ENCODE measurements at places on chromosomes 7 and 10.

GRCh38 chr10:93752761-93753160 lies 5.0 kb upstream of the LGI1 start:
- DNase-seq, result no peak

DNA sequence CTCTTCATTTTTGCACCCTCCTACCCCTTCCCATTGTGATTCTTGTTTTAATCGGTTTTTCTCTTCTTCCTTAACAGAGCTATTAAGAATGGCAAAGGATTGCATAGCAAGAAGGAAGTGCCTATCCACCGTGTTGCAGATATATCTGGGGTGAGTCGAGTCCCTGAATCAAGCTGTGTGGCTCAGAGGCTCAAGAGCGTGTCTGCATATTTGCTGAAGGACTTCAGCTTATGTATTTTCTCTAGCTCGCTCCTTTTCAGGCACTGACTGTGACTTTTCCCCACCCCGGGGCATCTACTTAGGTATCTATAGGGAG lies 126.6 kb downstream of the LRRC4 start:
- no peak for DNase-seq

DNA sequence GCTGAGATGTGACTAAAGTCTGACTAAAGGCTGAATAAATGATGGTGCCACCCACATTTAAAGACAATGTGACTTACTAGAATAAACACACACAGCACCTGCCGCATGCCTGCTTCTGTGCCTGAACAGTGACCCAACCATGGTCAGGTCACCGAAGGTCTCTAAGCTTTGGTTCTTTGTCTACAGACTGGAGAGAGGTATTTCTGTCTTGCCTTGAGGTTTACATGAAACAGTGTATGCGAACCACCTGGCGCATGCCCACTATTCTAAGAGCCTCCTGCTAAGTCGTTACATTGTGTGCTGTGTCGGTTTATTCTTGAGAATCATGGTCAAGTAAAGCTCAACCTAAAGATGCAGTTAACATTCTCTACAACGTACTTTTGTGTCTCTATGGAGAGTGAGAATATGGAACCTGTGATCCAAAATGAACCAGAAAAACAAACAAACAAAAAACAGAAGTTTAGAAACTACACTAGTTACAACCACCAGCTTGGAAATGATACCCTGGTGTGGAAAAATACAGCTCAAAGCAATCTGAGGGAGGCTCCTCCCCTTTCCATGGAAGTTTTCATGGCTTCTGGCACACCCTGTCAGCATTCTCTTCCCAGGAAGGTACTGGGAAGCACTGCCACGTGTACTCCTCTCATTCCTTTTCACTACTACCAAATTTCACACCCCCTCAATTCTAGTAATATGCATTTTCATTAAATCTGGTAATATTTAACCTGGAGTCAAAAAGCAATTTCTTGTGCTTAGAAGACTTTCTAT lies 40.0 kb downstream of the VOPP1 start:
- DNase-seq, result no peak

DNA sequence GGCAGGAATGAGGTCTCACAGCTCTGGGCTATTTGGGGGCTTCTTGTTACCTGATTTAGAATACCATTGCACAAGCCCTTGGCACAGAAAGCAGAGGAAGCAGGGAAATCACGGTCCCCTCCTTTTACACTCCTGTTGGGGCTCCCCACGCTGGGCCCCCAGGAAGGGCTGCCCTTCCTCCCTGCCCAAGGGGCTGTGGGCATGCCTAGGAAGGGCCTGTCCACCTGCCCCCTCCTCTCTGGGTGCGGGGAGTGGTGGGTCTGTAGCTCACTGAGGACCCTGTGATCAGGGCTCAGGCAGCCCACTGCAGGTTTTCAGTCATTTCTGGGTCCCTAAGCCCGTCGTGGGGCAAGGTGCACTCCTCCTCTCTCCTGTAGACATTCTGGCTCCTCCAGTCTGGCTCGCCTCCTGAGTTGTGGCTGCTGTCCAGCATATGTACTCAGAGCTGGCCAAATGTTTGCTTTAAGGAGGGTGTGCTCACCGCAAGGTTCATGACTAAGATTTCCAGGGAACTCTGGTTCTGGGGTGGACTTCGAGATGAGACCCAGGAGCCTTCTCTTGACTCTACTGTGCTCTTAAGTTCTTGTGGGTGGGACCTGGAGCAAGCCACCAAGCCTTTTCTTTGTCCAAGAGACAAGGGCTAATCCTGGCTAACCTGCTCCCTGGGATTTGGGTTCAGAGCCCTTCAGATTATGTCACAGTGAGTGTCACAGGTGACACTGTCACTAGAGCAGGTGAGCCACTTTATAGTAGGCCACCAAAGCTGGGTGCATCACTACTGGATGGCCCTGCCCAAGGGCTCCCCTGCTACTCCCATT lies 56.0 kb downstream of the TACR2 start:
- no peak for DNase-seq

GRCh38 chr7:22833957-22834356 lies 11.3 kb upstream of the TOMM7 start:
- no peak for DNase-seq

DNA sequence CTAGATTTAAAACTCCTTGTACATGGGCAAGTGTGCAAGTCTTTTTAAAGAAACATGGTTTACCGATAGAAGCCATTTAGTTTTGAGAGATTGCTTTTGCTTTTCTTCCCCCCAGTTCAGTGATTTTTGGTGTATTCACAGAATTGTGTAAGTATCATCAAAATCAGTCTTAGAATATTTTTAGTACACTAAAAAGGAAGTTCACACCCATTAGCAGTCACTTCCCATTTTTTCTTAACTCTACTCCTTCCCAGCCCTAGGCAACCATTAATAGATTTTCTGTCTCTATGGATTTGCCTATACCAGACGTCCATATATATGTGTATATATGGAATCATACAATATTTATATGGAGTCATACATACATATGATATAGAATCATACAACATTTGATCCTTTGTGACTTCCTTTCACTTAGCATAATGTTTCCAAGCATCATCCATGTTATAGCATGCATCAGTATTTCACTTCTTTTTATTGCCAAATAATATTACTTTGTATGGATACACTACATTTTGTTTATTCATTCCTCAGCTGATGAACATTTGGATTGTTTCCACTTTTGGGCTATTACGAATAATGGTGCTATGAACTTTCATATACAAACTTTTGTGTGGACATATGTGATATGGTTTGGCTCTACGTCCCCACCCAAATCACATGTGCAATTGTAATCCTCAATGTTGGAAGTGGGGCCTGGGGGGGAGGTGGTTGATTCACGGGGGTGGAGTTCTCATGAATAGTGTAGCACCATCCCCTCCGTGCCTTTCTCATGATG lies 16.5 kb upstream of the ARL4A start:
- DNase-seq, result no peak

GRCh38 chr10:131009791-131010190 lies 301.7 kb downstream of the TCERG1L start:
- no peak for DNase-seq

- no peak for DNase-seq
These were observed 391.7 kb downstream of the KCNMA1 start for GRCh38 chr10:77245953-77246352.

DNA sequence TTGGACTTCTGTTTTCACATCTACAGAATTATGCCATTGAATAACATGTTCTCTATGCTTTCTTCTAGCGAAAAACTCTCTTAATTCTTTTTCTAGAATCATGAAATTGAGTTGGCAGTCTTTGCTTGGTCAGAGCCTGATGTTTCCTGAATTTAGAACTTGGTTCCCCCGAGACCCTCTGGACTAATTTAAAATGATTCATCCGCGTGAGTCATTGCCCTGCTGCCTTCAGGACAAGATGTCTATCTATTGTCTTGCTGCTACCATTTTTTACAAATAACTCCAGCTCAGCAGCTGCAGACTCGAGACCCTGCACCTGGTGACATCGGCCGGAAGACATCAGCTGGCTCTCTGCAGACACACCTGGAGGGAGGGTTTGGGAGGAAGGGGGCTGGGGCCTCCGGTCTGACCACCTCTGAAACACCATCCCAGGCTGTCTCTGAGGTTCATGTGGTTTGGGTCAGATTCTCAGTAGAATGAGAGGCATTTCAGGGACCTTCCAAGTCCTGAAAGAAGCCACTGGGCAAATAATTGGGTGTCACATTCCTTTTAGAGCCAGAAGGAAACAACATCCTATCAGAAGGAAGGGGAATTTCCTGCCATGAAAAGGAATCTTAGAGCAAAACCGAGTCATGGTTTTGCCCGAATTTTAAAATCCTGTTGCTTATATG lies 20.9 kb upstream of the KLF6 start:
- no peak for DNase-seq

DNA sequence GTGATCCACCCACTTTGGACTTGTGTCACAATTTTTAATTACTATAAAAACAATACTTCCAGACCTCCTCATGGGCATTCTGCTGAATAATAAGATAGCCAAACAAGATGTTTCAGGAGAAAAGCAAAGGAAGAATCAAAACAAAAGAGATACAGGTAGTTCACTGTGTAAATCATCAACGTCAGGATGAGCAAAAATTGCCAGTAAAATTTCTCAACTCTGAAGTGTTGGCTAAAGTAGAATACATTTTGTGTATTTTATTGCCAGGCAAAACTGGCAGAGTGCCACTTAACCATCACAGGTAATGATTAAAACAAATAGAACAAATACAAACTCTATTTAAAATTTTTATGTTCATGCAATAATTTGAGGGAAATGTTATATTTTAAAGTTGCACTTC lies 24.8 kb downstream of the ABCB4 start:
- no peak for DNase-seq

- peak; percentile 86 for DNase-seq
These were observed 687 bp upstream of the KMT2E start for GRCh38 chr7:105013221-105013815.

DNA sequence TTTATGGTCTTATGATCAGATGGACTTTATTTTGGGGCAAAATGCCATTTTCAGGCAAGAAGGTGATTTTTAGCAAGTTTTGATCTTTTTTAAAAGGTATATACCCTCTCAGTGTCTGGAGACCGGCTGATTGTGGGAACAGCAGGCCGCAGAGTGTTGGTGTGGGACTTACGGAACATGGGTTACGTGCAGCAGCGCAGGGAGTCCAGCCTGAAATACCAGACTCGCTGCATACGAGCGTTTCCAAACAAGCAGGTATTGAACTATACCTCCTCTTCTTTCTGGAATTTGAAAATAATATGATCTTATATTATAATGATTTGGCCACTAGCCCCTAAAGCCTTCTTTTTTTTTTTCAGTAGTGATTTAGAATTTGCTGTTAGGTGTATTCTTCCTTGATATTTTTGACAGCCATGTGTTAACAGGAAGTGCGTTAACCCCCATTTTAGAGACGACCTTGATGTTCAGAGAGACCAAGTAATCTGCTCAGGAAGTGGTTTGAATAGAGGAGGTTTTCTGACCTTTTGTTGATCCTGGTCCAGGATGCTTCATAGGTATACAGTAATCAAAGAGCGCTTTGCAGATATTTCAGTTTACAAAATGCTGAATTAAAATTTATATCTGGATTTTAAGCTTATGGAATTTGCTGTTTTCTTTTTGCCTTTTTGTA lies 6.2 kb downstream of the BUB3 start:
- no peak for DNase-seq

- DNase-seq, result no peak
These were observed 608.0 kb upstream of the GALNT17 start for GRCh38 chr7:70523989-70524351.

- DNase-seq, result no peak
These were observed 42.5 kb upstream of the LRGUK start for GRCh38 chr7:134084488-134085144.

GRCh38 chr10:70558871-70559810 lies 43.4 kb downstream of the PRF1 start:
- DNase-seq, result peak; percentile 59

GRCh38 chr7:29806208-29806994 lies at the start of gene WIPF3:
TSS of gene WIPF3 (plus strand) at chr7:29806508. CDS start at chr7:29834725, 28,217 bp downstream.
- no peak for DNase-seq

DNA sequence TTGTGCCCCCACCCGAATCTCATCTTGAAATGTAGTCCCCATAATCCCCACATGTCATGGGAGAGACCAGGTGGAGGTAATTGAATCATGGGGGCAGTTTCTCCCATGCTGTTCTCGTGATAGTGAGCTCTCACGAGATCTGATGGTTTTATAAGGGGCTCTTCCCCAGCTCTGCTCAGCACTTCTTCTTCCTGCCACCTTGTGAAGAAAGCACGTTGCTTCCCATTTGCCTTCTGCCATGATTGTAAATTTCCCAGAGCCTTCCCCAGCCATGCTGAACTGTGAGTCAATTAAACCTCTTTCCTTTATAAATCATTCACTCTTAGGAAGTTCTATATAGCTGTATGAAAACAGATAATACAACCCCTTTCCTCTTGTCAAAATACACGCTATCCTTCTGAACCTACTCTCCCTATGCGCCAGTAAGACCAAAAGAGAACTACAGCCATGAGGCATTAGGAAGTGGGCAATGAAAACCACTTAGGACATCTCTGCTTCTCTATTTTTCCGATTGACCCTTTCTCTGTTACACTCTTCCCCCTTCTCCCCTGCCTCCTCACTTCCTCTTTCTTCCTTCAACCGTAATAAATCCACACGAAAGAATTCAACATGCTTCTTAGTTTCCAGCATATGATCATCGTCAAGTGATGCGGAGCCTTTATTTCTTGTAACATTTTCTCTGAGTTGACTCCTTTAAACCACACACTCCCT lies 101.2 kb upstream of the WDR11 start:
- DNase-seq, result no peak

- no peak for DNase-seq
These were observed 109.9 kb upstream of the JAZF1 start for GRCh38 chr7:28290496-28290895.

DNA sequence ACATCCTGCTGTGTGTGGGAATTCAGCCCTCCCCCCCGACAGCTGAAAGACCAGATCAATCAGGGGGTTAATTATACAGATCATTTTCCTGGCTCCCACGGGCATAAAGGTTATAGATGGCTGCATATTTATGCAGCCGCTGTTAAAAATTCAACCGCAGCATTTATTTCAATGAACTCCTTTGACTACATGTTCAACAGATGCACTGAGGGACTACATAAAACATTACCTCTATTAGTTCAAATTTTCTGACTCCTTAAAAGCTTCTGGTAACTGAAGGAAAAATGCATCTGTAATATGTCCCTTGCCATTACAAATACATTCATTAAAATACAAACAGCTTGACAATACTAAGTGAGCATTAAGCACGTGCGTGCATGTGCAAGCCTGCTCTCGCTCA lies 49.7 kb upstream of the YAE1 start:
- DNase-seq, result no peak
